ENCODE measurements at places on chromosomes 6 and 20.

GRCh38 chr6:8958894-8959511, 523.7 kb upstream of the SLC35B3 start:
- DNase-seq, result no peak

DNA sequence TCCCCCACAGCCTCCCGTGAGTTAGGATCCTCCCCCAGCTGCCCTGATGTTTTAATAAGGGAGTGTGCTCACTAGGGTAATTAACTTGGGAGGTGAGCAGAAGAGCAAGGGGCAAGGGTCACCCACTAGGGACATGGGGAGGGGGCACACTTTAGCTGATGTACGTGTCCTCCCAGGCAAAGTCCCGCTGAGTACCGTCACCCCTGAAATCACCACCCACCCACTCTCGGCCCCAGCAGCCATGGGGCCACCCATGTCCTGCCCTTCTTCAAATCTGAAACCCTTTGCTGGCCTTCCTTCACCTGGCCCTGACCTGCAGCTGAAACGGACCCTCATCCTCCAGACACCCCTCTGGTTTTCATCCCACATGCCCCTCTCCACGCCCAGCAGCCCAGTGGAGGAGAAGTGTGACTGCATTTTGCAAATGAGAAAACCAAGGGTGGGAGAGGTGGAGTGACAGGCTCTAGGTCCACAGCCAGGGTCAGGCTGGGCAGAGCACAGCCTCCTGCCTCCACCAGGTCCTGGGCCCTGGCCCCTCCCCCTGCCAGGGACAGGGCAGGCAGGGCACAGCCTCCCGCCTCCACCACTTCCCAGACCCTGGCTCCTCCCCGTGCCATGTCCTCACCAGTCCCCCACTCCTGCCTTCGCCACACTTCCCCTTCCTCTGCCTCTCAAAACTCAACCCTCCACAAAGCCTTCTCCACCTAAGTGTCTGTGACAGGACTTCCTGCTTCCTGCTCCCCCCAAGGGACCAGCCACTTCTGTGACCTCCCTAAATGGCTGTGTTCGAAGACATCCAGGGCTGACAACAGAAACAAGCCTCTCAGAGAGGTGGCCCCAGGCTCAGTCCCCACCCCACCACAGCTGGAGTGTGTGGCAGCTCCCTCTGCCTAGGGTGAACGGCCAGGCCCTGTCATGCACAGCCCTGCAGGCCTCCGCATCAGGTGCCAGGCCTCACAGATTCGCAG, 15.1 kb downstream of the ACSS1 start:
- DNase-seq, result no peak

DNA sequence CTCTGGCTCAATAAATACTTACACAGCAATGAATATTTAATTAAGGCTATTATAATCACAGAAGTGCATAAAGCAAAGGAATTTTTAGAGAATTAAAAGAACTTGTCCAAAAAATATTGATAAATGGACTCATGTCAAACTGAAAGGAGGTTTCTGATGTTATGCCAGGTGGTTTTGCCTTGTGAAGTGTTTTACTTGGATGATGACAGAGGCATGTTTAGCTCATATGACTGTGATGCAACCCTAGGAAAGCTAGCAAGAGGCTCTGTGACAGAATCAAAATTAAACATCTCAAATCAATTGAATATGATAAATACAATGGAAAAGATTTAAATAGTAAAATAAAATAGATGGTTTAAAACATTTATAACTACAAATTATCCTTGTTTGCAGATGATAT, 137.3 kb downstream of the TMEM200A start:
- DNase-seq, result no peak

DNA sequence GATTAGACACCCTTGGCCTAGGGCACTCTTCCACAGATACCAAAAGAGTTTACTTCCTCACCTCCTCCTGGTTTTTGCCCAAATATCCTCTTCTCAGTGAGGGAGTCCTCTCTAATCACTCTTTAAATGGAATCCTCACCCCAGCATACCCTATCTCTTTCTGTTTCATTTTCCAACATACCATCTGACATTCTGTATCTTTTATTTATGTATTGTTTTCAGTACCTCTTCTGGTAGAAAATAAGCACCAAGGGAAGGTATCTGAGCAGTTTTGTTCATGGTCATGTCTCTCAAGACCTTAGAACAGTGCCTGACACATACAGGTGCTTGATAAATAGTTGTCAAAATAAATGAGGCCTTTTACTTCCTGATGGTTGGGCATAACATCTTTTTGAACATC, 55.1 kb downstream of the KIAA0408 start:
- no peak for DNase-seq

DNA sequence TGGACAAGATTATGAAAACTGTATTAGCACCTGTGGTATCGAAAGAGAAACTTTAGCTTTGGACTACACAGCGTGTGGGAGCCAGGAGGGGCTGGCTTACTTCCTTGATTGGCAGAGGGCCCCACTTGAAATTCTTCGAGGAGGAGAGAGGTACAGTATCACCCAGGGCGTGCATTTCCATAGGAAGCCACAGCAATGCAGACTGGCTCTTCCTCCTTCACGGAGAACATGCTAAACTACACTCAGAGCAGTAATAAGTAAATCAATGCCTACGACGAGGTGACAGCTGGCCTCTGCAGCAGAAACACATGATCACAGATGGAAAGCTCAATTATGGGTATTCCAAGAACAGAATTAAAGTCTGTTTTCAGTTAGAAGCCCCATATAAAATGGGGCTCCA, 44.2 kb downstream of the MYLK4 start:
- DNase-seq, result no peak

DNA sequence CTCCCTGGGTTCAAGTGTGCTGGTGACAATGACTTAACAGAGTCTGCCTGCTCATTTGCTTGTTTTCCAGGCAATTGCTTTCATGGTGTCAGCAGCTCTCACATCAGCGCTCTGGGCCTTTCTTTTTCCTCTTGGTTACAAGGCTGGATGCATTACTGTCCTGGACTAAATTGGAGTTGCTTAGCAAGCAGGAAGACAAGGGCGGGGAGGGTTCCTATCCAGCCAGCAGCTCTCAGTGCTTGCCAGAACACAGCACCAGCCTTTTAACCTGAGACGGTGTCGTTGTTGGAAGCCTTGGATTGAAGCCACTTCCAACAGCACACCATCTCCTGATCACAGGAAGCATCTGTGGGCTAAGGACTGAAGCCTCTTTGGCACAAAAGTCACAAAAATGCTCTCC, 606.9 kb downstream of the CDH26 start:
- DNase-seq, result peak; percentile 6

DNA sequence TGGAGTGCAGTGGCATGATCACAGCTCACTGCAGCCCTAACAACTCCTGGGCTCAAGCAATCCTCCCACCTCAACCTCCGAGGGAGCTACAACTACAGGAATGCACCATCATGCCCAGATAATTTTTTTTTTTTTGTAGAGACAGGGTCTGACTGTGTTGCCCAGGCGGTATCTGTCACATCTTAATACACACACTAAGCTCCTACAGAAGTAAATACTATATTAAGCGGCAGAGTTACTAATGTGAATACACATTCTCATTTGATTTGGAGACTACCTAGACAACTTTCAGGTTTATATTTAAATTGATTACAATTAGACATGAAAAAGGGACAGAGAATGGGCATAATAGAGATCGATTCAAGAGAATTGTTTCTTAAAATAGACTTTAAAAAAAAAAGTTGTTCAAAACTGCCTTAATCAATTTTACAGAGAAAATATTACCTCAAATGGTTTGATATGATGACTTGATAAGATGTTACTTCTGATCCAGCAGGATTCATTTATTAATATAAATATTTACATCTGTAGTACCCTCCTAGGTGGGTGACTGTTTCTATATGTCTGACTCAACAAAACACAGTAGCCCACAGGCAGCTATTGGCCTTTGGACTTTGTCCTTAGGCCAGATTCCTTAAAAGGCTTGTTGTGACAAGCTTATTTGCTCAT, 7.1 kb upstream of the LOC128125822 start:
- no peak for DNase-seq

DNA sequence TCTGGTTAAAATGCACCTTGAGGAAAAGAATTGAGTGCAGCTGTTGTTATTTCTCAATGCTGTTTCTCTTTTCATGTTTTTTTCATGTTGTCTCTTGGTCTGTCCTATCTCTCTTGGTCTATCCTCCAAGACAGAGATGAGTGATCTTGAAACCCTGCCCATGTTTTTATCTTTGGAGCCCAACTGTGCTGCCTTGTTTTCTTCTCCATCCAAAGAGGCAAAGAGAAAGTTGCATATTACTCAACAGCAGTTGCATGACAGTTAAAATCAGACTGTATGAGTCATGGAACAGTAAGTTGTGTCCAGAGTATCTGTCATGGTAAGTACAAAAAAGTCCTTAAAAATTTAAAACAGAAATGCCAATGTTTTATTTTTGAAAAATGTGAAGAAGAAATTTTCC, 26.2 kb downstream of the BCAS1 start:
- DNase-seq, result no peak

DNA sequence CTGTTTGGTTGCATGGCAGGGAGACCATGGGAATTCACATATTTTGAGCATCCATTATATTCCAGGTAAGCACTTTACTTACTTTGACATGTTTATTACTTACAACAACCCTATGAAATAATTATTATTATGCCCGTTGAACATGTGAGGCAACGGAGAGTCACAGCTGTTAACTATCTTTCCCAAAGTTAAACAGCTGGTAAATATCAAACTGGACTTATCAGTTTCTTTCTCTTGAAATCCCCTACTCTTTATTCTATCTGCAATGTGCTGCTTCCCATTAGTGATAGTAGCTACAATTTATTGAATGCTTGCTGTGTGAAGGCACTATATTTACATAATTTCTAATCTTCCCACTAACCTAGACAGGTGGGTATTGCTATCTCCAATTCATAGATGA, 847.7 kb upstream of the MAP3K7 start:
- DNase-seq, result no peak

DNA sequence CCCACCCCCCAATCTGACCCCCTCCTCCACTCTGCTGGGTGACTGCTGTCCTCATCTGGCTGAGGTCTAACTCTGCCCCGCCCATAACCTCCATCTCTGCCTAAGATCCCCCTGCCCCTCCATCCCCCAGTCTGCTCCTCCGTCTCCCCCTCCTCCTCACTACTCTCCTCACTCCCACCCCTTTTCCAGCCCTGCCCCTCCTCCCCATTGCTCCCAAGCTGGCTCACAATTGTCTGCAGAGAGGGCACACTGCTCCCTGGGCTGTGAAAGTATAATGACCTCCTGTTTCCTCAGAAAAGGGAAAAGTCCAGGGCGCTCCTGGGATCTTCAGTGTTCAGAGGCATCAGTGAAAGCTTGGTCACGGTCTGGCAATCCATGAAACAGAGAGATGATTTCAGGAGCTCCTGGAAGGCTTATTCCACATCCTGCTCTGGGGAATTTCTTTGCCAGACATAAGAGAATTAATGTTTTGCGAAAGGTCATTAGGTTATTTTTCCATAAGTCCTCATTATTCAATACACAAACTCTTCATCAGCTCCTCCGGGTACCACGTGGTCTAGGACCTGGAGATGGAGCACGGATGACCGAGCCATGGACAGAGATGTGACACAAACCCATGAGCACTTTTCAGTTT, 21.5 kb downstream of the CST5 start:
- no peak for DNase-seq

DNA sequence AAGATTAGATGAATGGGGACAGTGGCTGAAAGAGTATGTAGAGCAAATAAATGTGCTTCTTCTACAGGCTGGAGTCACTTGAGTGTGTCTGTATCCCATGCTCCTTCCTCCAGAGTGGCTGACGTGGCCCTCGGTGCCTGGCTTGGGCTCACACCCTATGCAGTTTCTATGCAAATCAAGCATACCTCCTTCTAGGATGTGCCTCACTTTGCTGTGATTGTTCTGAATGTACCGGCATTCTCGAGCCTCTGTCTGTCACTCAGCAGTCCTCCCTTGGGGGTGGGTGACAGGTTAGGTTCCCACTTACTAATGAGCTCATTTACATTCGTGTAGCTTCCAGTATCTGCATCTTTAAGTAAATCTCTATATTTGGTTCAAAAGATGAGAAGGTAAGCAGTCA, 55.1 kb upstream of the HDDC2 start:
- no peak for DNase-seq

GRCh38 chr20:19321176-19321575, 108.7 kb downstream of the SLC24A3 start:
- no peak for DNase-seq

DNA sequence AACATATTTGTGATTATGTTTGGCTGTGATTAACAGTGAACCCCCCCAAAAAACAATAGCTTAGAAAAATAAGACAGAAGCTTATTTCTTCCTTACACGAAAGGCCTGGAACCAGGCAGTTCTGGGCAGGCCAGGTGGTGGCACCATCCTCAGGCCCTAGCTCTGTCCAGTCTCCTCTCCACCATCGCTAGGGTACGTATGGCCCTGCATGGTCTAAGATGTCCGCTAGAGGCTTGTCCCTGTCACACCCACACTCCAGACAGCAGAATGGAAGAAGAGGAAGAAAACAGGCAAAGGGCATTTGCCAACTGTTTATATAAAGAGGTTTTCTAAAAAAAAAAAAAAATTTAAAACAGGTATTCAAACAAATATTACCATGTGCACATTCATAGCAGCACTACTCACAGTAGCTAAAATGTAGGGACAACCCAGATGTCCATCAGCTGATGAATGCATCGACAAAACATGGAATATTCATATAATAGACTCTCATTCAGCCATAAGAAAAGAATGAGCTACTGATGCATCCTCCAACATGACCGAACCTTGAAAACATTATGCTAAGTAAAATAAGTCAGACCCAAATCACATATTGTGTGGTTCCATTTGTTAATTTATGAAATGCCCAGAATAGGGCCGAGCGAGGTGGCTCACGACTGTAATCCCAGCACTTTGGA, 6.7 kb downstream of the TGM3 start:
- DNase-seq, result no peak

GRCh38 chr20:45320948-45321595, 13.0 kb upstream of the MATN4 start:
- no peak for DNase-seq
